ENCODE measurements at places on chromosomes 7 and 10.

DNA sequence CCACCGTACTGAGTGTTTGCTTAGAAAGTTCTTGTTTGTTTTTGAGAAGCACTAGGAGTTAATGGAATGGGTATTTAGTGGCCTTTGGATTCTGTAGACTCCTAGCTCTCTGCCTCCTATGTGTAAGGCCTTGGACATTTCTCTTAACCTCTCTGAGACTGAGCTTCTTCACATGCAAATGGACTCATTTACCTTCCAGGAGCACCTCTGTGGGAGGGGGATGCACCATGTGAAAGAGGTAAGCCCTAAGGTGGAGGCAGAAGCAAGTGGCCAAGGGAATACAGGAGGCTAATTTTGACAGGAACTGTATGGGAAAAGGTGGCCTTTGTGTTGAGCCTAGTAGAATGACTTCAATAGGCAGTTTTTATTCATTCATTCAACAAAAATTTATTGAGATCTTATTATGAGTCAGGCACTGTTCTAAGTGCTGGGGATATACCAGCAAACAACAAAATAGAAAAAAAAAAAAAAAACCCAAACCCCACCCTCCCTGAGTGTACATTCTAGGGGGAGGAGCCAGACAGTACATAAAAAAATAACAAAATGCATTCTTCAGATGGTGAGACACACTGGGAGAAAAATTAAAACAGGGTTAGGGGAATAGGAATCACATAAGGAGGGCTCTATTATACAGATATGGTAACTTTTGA is 9.2 kb upstream of the EPHA1 start:
- DNase-seq = no peak

GRCh38 chr10:98312822-98313221 is 44.8 kb upstream of the LOXL4 start:
- no peak for DNase-seq

DNA sequence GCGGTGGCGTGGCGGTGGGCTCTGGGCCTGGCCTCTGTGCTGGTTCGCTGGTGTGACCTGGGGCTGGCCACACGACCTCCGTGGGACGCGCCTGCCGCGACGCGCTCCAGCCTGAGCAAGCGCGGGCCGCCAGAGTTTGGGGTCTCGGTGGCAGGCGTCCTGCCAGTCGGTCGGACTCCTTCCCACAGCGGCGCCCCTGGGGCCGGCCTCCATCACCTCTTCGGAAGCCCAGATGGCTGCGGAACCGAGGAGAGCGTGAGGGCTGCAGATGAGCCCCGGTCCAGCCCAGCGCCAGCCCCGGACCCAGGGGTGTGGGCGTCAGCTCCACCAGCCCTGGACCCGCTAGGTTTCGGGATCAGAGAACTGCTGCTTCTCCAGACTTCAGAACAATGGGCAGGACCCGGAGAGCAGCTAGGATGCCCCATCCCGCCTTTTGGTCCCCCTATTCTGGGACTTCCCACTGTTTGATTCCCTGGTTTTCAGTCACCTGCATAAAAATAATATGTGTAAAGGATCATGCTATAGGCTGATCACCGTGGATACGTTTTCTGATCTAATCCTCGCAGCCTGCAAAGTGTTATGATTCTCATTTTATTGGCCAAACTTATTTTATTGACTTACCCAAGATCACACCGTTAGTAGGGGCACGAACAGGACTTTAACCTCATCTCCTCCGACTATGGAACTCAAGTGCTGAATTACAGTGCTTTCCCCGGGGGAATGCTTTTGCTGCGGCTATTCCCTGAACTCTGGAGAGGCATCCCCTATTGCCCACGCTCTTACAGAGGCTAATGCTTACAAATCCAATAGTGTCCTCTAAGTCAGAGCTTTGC is 2.8 kb downstream of the CYP26C1 start:
- DNase-seq = no peak

GRCh38 chr7:593324-594115 is 73.9 kb upstream of the PDGFA start:
- DNase-seq = no peak

DNA sequence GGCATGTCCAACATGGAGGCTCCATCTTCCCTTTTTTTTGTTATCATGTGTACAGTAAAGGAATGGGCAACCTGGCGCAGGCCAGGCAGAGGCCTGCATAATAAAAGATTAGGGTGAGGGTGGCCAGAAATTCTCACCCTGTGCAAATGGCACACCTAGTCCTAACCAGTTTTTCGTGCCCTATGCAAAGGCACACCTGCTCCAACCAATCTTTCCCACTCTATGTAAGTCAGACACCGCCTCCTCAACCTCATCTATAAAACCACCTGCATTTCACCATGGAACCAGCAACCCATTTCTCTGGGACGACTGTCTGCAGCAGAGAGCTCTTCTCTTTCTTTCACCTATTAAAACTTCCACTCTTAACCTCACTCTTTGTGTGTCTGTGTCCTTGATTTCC is 16.1 kb downstream of the TBATA start:
- DNase-seq = no peak

DNA sequence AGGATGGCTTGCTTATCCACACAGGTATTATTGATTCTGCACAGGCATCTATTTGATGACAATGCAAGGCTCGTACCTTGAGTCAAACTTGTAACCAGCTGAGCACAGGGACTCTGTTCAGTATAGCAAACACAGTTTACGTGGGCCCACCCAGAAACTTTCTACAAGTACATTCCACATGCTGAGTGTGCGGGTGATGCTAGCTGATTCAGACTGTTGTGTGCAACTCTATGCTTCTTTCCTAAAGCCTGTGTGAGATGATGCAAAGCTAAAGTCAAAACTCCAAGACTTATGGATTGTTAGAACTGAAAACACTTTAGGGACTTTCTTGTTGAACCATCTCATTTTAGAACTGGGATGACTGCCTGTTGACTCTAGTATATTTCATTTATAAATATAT is 21.5 kb upstream of the CALD1 start:
- DNase-seq = no peak

GRCh38 chr7:38276096-38276877 is 2.9 kb upstream of the TARP start:
- DNase-seq = no peak

DNA sequence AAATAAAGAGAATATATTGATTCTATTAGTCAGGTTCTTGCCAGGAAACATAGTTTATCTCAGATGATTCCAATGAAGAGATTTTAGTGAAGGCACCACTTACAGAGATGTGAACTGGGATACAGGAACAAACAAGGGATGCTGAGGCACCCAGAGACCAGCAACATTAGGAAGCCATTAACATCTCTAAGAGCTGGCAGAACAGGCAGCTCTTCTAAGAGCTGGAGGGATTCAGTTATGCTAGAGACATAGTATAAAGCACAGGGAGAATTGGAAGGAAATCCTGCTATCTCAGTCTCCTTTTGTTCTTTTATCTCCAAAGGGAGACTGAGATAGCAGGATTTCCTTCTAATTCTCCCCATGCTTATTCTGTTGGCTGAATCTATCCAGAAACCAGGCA is 22.0 kb downstream of the OR6B1 start:
- DNase-seq = no peak

DNA sequence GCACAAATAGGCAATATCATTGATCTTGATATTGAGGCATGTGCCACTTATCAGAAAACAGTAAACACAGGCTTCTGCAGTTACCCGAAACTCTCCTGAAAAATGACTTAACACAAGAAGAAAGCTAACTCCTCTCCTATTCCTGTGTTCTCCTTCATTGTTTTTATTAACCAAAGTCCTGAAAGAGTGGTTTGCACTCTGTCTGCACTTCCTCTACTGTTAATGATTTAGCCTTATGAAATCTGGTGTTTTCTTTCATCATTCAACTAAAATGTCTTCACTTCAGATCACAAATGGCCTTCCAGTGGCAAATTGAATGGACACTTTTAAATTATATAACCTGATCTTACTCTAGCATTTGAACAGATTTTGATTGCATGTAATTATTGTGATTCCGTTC is 630.6 kb upstream of the PHF14 start:
- no peak for DNase-seq

DNA sequence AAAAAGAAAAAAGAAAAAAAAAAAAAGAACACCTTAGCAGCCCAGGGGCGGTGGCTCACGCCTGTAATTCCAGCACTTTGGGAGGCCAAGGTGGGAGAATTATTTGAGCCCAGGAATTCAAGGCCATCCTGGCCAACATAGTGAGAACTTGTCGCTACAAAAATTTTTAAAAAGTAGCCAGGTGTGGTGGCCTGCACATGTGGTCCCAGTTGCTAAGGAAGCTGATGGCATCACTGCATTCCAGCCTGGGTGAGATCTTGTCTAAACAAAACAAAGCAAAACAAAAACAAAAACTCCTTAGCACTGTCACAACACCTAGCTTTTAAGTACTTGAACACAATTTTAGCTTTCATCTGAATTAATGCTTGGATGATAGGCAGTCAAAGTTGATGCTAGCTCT is 86.3 kb upstream of the MKLN1 start:
- DNase-seq = no peak

GRCh38 chr7:116500078-116500853 is 728 bp downstream of the CAV2 start:
- no peak for DNase-seq

DNA sequence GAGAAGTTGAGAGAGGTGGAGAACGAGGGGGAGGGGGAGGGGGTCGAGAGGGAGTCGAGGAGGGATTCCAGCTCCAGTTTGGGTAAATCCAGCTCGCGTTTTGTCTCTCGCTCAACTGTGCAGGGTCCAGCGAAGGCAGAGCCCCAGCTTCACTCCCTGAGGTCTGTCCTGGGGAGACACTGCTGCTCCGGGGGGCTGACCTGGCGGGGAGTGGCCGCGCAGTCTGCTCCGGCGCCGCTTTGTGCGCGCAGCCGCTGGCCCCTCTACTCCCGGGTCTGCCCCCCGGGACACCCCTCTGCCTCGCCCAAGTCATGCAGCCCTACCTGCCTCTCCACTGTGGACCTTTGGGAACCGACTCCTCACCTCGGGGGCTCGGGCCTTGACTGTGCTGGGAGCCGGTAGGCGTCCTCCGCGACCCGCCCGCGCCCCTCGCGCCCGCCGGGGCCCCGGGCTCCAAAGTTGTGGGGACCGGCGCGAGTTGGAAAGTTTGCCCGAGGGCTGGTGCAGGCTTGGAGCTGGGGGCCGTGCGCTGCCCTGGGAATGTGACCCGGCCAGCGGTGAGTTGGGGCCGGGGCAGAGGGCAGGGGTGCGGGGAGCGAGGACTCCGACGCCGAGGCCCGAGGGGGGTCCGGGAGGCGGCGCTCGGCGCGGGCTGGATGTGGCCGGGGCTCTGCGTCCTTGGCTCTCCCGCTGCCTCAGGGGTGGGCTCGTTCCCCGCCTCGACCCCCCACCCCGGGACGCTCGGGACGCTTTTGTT is at the start of gene TET1:
Gene TET1 (plus strand): TSS at position 152 of the 757 bp plus-strand sequence. CDS start 12,002 bp downstream, outside the sequence.
- DNase-seq = peak; percentile 47

GRCh38 chr10:67827811-67828210 is 10.2 kb downstream of the DNAJC12 start:
- DNase-seq = no peak

GRCh38 chr10:24651923-24652322 is 71.8 kb downstream of the ARHGAP21 start:
- no peak for DNase-seq

- no peak for DNase-seq
These were observed 9.4 kb upstream of the GTPBP10 start for GRCh38 chr7:90337106-90337505.

GRCh38 chr10:29064680-29065079 is 224.2 kb upstream of the LYZL1 start:
- DNase-seq = no peak

DNA sequence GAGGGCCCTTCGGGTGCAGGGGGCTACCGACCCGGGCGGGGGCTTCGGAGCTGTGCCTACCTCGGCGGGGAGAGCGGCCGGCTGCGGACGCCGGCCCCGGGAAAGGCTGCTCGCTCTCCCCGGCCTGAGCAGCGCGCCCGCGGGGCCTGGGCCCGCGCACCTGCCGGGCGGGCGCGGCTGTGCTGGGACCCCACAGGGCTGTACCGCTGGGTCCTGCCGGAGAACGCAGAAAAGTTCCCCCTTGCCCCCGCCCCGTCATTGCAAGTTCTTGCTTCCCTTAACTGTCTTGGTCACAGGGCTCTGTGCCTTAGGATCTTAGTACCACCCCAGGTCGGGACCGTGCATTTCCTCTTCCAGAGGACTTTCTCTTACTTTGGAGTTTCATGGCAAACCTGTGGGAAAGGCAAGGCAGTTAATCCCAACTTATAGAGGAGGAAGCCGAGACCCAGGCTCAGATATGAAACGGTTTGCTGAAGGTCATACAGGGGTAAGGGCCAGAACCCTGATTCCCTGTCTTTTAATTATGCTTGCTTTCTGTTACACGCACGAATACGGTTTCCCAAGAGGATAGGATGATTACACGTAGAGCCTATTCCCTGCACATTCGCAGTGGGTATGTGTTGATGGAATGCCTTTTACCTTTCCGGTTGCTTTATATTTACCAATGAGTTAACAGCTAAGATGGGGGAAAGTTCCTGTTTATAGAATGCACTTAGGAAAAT is 652 bp downstream of the PCGF5 start:
- no peak for DNase-seq

DNA sequence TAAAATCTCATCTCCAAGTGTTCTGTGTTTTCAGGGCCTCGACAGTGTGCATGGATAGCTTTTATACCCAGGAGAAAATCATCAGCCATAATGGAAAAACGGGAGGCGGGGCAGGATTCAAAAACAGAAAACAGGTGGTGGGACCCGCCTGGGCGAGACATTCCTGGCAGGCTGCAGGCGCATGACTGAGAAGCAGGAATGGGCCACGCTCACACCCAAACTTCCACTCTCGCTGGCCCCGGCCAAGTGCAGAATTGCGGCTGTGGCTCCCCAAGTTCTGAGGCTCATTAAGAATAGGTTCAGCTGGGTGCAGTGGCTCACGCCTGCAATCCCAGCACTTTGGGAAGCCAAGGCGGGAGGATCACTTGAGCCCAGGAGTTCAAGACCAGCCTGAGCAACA is 60.6 kb downstream of the C10orf143 start:
- no peak for DNase-seq

GRCh38 chr10:62305813-62306212 is 37.2 kb upstream of the RTKN2 start:
- DNase-seq = no peak

DNA sequence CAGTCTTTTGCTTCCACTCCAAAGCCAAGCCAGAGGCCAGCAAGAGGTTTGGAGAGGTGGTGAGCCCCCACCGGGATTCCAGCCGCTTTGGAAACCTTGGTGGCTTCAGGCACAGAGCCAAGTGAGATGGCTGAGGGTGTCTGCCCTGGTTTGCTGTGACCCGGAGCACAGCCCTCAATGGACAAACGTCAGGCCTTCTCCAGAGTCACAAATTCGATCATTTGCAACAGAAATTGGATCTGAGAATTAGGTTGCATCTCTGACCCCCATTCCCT is 885 bp upstream of the NKX1-2 start:
- no peak for DNase-seq
